GM12878 (cell line): ENCODE measurements at places on chromosomes 2 and 18.

DNA sequence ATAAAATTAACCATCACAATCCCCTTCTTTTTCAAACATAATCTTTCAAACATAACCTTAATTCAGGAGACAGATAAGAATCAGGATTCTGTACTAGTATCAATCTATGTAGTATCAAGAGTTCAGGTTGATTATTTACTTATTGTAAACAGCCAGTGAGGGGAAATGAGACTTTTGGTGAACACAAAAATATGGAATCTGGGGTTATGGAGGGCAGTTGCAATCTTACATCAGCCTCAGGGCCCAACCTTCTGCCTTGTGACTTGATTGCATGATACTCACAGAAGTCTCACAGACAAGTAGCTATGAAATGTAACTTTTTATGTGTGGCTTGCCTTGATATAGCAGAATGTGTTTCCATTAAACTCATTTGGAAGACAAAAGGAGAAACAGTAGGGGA is 262.7 kb upstream of the THSD7B start:
- no peak for DNase-seq
- no peaks in the 10 kb centered on the region for H3K4me1 ChIP-seq
- no peak overlapping the region for H3K4me3 ChIP-seq
- no peak overlapping the region for H3K27ac ChIP-seq
- H3K36me3 ChIP-seq = no peaks in the 10 kb centered on the region

GRCh38 chr2:114022360-114023085 is 132.6 kb downstream of the ACTR3 start:
- no peaks in the 10 kb centered on the region for H3K27me3 ChIP-seq
- DNase-seq = no peak
- H3K27ac ChIP-seq = no peak overlapping the region
- no peaks in the 10 kb centered on the region for H3K36me3 ChIP-seq

GRCh38 chr2:118176601-118177000 is 88.3 kb downstream of the INSIG2 start:
- no peaks in the 10 kb centered on the region for H3K36me3 ChIP-seq
- DNase-seq = no peak
- H3K4me1 ChIP-seq = no peaks in the 10 kb centered on the region
- H3K27me3 ChIP-seq = no peaks in the 10 kb centered on the region
- no peak overlapping the region for H3K4me3 ChIP-seq

DNA sequence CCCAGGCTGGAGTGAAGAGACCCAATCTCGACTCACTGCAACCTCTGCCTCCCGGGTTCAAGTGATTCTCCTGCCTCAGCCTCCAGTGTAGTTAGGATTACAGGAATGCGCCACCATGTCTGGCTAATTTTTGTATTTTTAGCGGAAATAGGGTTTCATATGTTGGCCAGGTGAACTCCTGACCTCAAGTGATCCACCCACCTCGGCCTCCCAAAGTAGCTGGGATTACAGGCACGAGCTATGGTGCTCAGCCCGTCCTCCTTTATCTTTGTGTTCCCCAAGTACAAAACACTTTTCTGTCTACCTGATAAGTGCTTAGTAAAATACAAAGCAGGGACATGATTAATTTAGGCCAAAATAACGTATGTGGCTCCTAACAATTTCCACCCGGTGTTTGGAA is 91.2 kb upstream of the STK17B start:
- H3K27me3 ChIP-seq = no peaks in the 10 kb centered on the region
- DNase-seq = no peak
- H3K4me1 ChIP-seq = peaks cover 9% of the 10 kb centered on the region

- no peaks in the 10 kb centered on the region for H3K4me1 ChIP-seq
- no peak overlapping the region for H3K27ac ChIP-seq
- no peaks in the 10 kb centered on the region for H3K27me3 ChIP-seq
- H3K36me3 ChIP-seq = no peaks in the 10 kb centered on the region
Observed at GRCh38 chr18:10205151-10205550, 249.3 kb upstream of the APCDD1 start.

- no peaks in the 10 kb centered on the region for H3K27me3 ChIP-seq
- no peak for DNase-seq
- H3K4me3 ChIP-seq = no peak overlapping the region
- no peak overlapping the region for H3K27ac ChIP-seq
- H3K36me3 ChIP-seq = no peaks in the 10 kb centered on the region
Observed at GRCh38 chr18:61824733-61825363, 68.0 kb downstream of the RNF152 start.

DNA sequence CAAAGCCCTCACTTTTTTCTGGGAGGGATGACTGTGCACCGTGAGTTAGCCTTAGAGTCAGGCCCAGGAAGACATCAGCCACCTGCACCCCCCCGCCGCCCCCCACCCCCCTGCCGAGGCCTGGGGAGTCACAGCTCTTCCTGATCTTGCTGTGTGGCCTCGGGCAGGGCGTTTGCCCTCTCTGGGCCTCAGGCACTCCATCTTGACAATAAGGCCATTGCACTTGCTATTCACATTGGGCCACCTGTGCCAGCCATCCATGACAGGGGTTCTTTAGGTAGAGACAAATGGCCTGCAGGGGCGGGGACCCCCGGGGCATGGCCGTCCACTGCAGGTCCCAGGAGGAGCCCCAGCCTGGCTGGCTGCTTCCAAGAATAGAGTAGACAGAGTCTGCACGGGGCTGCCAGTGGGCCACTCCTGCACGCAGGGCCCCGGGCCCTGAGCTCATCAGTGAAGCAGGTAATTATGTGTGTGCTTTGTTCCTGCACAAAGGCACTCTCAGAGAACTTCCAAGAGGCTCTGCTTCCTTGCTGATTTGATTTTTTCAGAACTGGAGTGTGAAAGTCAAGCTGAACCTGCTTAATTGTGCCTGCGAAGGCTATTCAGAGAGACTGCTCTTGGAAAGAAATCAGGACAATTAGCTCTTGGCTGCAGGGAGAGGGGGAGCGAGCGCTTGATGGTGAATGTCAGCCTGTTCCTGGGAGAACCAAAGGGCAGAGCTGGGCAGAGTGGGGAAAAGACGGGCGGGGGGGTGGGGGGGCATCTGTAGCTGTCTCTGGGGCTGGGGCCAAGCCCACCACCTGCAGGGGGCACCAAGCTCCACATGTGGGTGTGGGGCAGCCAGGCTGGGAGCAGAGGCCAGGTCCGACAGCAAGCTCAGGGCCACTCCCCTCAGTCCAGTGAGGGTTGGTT is 40.3 kb downstream of the RRM2 start:
- DNase-seq = no peak
- H3K36me3 ChIP-seq = no peaks in the 10 kb centered on the region
- H3K4me1 ChIP-seq = no peaks in the 10 kb centered on the region
- no peak overlapping the region for H3K4me3 ChIP-seq

DNA sequence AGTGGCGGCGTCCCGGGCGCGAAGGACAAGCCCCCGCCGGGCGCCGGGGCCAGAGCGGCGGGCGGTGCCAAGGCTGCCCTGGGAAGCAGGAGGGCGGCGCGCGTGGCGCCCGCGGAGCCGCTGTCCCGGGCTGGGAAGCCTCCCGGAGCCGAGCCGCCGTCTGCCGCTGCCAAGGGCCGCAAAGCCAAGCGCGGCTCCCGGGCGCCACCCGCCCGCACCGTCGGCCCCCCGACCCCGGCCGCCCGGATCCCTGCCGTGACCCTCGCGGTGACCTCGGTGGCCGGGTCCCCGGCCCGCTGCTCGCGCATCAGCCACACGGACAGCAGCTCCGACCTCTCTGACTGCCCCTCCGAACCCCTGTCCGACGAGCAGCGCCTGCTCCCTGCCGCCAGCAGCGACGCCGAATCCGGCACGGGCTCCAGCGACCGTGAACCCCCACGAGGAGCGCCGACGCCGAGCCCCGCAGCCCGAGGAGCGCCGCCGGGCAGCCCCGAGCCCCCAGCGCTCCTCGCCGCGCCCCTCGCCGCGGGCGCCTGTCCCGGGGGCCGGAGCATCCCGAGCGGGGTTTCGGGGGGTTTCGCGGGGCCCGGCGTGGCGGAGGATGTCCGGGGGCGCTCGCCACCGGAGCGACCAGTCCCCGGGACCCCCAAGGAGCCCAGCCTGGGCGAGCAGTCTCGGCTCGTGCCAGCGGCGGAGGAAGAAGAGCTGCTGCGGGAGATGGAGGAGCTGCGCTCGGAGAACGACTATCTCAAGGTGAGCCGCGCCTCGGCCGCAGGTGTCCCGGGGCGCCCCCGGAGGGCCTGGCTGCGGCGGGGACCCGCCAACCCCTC is 820 bp downstream of the MTCL1 start:
- DNase-seq = no peak
- peaks cover 37% of the 10 kb centered on the region for H3K27me3 ChIP-seq
- no peak overlapping the region for H3K27ac ChIP-seq
- H3K36me3 ChIP-seq = no peaks in the 10 kb centered on the region
- peaks cover 7% of the 10 kb centered on the region for H3K4me1 ChIP-seq

DNA sequence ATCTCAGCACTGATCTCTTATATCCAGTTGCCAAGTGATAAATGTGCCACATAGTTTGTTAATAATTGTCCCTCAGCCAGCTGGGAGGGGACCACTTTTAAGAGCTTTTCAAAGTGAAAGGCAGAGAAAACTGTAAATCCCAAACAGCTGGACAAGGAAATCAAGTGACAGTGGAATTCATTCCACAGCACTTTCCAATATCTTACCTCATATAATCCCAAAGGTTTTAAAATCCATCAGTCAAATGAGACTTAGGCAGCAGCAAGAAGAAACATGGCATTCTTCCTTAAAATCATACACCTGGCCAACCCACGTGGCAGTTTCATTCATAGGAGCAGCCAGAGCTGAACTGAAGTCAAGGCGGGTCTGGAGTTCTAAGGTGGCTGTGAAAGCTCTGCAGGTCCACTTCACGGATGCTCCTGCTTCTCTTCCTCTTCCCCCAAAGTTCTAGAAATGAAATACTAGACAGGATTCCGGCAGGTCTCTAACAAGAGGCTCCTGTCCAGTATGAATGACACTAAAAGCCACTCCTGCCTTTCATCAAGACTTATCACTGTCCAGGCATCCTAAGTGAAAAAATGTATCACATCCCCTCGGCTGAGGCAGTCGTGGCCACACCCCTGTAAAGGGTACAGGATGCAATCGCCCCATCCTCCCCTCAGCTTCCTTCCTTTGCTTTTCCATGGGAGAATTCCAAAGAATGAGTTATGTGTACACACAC is 190.4 kb upstream of the STK17B start:
- H3K27ac ChIP-seq = no peak overlapping the region
- H3K4me3 ChIP-seq = no peak overlapping the region
- no peaks in the 10 kb centered on the region; the same call in 1 of the 2 replicates for H3K36me3 ChIP-seq

DNA sequence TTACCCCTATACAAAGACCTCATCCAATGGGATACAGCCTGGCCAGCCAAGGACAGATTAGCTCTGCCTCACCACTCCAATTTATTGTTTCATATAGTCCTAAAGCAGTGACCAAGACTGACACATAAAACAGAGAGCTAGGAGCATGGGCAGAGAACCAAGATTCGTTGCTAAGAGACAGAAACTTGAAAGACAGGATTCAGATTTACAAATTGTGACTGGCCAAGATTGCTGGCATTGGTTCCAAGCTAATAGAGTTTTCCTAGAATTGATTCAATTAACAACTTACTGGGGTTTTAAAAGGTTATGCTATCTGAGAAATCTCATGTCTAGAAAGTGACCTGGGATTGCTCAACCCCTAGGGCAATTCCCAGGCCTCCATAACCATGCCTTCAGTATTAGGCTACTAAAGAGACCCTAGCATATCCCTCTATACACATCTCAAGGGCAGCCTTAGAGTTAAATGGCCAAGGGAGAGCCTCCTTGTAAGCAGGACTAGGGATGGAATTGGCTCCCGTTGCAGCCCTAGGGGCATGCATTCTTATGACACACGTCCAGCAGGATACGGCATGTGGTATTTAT is 75.6 kb downstream of the ICOS start:
- DNase-seq = no peak
- H3K36me3 ChIP-seq = no peaks in the 10 kb centered on the region
- H3K4me3 ChIP-seq = no peak overlapping the region
- no peak overlapping the region for H3K27ac ChIP-seq
- H3K27me3 ChIP-seq = 0 out of 2 replicates have a peak, but pooled peaks cover 3% of the 10 kb centered on the region

- H3K4me1 ChIP-seq = no peaks in the 10 kb centered on the region
- no peak for DNase-seq
- H3K27ac ChIP-seq = no peak overlapping the region
- no peaks in the 10 kb centered on the region for H3K27me3 ChIP-seq
Observed at GRCh38 chr2:27186613-27187345, 25.1 kb upstream of the ATRAID start.
